ENCODE measurements at places on chromosomes 7 and 10. TPM values are rescaled to one million over a fixed set of nuclear protein-coding genes. Genes with fewer than 3 reads are reported as not detected.
A peak's percentile ranks its signal among the peaks of the same experiment; 100 is the strongest.

DNA sequence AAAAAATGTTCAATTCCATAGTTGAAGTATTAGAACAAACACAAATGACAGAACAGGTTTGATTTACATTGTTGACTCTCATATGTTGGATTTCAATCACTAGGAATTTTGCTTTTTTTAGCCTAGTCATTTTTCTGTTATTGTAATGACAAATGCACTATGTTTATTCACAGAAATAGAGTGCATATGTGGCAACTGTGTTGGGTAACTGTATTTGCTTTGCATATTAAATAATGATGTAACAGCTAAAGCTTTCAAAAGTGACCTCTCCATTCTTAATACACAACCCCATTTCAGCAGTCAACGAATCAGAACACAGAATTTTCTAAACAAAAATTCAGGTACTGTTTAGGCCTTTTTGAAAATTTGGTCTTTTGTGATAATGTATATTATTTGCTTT, 54.0 kb upstream of the SLC26A5 start:
- H3K36me3 ChIP-seq = no peaks in the 10 kb centered on the region
- H3K4me3 ChIP-seq = no peak overlapping the region
- no peak overlapping the region for H3K27ac ChIP-seq
- H3K27me3 ChIP-seq = no peaks in the 10 kb centered on the region
- DNase-seq = no peak

- DNase-seq = peak; percentile 28
- H3K4me1 ChIP-seq = no peaks in the 10 kb centered on the region
- H3K27me3 ChIP-seq = no peaks in the 10 kb centered on the region
These were observed 14.7 kb upstream of the C7orf33 start for GRCh38 chr7:148575640-148576411.

DNA sequence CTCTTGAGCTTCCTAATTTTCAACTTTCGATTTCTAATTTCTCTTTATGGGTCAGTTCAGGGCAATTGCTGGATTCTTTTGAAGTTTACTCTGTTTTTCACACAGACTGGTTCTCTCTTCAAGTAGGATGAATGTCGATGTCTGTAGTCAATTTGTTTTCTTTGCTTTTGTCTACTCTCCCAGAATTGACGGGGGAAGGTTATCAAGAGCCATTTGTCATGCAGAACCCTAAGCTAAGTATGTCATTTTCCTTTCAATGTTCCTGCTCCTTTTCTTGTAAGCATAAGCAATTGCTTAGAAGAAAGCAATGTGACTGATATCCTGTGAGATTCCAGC, 53.7 kb downstream of the SLC39A12 start:
- no peak for DNase-seq
- no peak overlapping the region for H3K27ac ChIP-seq
- H3K4me1 ChIP-seq = peaks cover 5% of the 10 kb centered on the region
- no peaks in the 10 kb centered on the region for H3K27me3 ChIP-seq
- H3K36me3 ChIP-seq = no peaks in the 10 kb centered on the region

- H3K36me3 ChIP-seq = no peaks in the 10 kb centered on the region
- H3K27me3 ChIP-seq = no peaks in the 10 kb centered on the region
- H3K4me3 ChIP-seq = peak overlapping the region; percentile 60
- no peak for DNase-seq
- peak overlapping the region; percentile 60 for H3K27ac ChIP-seq
These were observed 131.2 kb downstream of the RALA start for GRCh38 chr7:39754326-39755120.

DNA sequence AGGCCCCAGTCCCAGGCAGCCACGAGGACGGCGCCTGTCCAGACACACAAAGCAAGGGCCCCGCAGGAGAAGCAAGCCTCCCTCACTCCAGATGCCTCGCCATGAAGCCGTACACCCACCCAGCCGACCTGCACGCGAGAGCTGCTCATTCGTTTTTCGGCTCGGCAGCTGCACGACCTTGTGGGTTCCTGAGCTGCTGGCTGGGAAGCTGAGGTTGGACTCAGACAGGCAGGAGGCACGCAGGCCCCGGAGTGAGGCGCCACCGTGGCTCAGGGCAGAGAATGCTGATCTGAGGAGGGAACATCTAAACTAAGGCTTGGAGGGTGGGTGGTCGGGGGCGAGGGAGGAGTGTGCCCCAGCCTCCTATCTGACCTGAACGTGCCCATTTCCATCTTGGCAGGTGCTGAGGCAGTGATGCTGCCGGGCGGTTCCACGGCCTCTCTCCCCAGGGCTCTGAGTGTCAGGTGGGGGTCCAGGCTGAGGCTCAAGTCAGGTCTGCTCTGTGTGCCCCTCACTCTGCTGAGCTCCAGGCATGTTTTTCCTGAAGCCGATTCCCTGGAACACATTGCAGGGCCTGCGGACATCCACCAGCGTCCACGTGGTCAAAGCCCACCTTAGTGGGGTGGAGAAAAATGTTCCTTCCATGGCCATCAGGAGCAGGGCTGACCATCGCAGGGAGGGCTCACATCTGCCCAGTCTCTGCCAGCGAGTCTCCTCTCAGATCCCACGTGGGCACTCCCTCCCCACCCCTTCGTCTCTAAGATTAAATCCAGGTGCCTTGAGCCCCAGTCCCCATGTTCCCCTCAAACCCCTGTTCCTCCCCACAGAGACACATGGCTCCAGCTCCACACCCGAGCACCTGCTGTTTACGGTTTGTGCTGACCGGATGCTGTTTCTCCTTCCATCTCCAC, 28.1 kb upstream of the FAM20C start:
- H3K27me3 ChIP-seq = no peaks in the 10 kb centered on the region
- no peak overlapping the region for H3K4me3 ChIP-seq
- H3K27ac ChIP-seq = no peak overlapping the region
- no peaks in the 10 kb centered on the region for H3K36me3 ChIP-seq

GRCh38 chr7:83468251-83468739, 180.6 kb downstream of the SEMA3E start:
- no peak overlapping the region for H3K27ac ChIP-seq
- no peak overlapping the region for H3K4me3 ChIP-seq
- no peaks in the 10 kb centered on the region for H3K36me3 ChIP-seq
- peaks cover 8% of the 10 kb centered on the region for H3K4me1 ChIP-seq
- peak; percentile 84 for DNase-seq

- no peaks in the 10 kb centered on the region for H3K27me3 ChIP-seq
- no peaks in the 10 kb centered on the region for H3K36me3 ChIP-seq
- H3K4me3 ChIP-seq = no peak overlapping the region
- H3K4me1 ChIP-seq = no peaks in the 10 kb centered on the region
- no peak overlapping the region for H3K27ac ChIP-seq
These were observed 52.6 kb downstream of the EVX1 start for GRCh38 chr7:27295236-27295635.

- DNase-seq = no peak
- H3K27ac ChIP-seq = no peak overlapping the region
- H3K36me3 ChIP-seq = no peaks in the 10 kb centered on the region
- H3K4me1 ChIP-seq = no peaks in the 10 kb centered on the region
- no peak overlapping the region for H3K4me3 ChIP-seq
These were observed 13.6 kb downstream of the SPOCK2 start for GRCh38 chr10:72074574-72075375.

DNA sequence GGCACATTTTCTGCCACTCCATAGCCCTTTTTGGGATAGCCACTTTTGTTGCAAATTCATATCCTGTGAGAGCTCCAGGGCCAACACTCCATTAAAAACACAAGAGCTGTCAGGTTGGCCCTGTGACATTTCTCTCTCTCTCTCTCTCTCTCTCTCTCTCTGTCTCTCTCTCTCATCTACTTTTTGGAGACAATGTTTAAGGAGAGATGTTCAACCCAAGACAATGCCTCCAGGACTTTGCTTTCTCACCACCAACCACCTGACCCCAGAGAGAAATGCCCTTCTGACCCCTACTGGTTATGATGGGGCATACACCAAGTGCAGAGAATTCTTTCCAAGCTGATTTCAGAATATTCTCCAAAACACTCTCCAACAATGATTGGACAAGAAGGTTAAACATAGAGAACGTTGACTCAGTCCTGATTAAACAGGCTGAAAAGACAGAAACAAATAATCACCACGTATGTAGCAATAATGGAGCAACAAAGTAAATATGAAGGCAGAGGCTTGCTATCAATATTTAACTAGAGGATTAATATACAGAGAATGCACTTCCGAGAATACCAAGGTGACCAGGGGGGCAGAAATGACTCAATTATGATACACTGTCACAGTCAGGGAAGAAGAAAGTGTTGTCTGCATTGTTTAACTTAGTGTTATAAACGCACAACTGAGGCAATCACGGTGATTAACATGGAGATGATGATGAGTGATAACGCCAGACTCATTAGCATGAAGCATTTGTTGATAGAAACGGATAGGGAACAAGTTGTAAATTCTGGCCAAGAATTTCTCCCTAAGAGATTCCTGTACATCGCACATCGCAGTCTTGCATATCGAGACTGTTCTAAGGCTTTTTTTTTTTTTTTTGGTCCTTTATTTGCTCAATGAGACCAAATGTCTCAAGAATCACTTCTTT, 178.5 kb downstream of the NRP1 start:
- H3K4me3 ChIP-seq = no peak overlapping the region
- H3K27ac ChIP-seq = no peak overlapping the region
- H3K36me3 ChIP-seq = no peaks in the 10 kb centered on the region
- DNase-seq = no peak
- H3K27me3 ChIP-seq = no peaks in the 10 kb centered on the region
- peaks cover 15% of the 10 kb centered on the region for H3K4me1 ChIP-seq

DNA sequence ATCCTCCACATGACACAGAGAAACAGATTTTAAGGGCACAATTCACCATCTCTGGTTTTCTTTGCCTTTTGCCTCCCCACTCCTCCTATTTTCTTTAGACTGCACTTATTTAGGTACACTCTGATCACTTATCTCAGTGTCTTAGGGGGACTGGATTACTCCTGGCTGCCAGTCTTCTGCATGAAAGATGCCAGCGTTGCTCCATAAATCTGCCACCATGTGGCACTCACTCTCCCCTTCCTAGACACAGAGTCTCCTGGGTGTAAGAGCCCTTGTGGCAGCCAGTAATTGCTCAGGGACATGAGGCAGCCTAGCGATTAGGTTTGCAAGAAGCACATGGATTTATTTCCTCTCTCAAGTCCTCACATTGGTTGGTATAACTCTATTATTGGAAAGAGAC, 34.5 kb upstream of the RBM20 start:
- no peak overlapping the region for H3K27ac ChIP-seq
- H3K27me3 ChIP-seq = no peaks in the 10 kb centered on the region
- H3K4me3 ChIP-seq = no peak overlapping the region
- H3K4me1 ChIP-seq = no peaks in the 10 kb centered on the region
- no peak for DNase-seq
- H3K36me3 ChIP-seq = peaks cover 3% of the 10 kb centered on the region

- no peak overlapping the region for H3K27ac ChIP-seq
- H3K36me3 ChIP-seq = no peaks in the 10 kb centered on the region
- no peak overlapping the region for H3K4me3 ChIP-seq
- no peaks in the 10 kb centered on the region for H3K27me3 ChIP-seq
These were observed 36.6 kb downstream of the PRKCQ start for GRCh38 chr10:6543431-6544005.

DNA sequence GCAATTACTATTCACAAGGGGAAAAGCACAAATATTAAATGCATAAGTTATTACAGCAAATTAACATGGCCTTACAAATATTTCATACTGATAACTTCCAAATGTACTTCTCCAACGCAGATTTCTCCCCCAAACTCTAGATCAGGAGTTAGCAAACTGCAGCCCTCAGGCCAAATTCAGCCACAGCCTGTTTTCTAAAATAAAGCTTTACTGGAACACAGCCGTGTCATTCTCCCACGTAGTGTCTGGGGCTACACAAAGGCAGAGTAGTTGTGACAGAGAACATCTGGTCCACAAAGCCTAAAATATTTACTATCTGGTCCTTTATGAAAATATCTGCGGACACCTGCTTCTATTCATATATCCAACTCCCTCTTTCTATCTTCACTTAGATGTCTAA, 151.8 kb upstream of the AHR start:
- H3K4me3 ChIP-seq = no peak overlapping the region
- no peaks in the 10 kb centered on the region for H3K36me3 ChIP-seq
- no peak overlapping the region for H3K27ac ChIP-seq
- no peak for DNase-seq

DNA sequence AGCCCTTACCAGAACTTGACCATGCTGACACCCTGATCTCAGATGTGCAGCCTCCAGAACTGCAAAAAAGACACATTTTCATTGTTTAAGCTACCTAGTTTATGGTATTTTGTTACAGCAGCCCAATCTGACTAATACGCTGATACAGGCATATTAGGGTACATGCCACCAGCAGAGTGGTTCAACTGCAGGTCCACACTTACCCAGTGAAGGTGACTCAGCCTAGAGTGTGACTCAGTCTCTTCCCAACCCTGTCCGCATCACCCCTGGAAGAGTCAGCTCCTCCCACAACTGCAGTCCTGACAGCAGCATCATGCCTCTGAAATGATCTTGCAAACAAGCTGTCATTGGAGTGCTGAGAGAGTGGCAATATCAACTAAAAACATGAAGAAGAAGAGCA, 30.8 kb upstream of the GOT1 start:
- H3K4me3 ChIP-seq = no peak overlapping the region
- no peaks in the 10 kb centered on the region for H3K27me3 ChIP-seq
- H3K27ac ChIP-seq = no peak overlapping the region
- no peaks in the 10 kb centered on the region for H3K4me1 ChIP-seq
- DNase-seq = no peak

- H3K4me3 ChIP-seq = no peak overlapping the region
- H3K36me3 ChIP-seq = peaks cover 13% of the 10 kb centered on the region
- no peak overlapping the region for H3K27ac ChIP-seq
- no peaks in the 10 kb centered on the region for H3K27me3 ChIP-seq
- no peaks in the 10 kb centered on the region for H3K4me1 ChIP-seq
These were observed 122.2 kb downstream of the KMT2E start for GRCh38 chr7:105136221-105136620.

DNA sequence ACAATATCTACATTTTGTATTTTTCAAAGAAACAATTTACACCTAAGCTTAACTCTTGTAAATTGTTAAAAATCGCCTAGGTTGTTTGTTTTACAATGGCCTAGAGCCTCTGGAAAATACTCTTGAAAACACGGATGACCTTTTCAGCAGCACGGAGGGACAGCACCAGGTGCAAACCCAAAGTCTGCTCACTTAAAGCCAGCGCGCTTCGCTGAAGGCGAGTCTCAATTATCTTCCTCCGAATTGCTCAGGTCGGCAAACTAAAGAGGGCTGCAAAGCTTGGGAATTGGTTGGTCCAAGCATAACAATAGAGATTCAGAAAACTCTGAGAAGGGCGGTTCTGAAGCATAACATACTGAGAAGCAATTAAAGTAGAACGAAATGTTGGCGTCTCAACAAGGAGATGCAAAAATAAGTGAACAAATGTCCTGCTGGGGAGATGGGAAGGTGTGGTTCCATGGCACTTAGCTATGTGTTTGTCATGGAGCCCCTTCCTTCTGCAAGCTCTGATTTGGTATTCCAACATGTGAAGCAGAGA, 139.9 kb upstream of the PITRM1 start:
- H3K4me1 ChIP-seq = no peaks in the 10 kb centered on the region
- no peaks in the 10 kb centered on the region for H3K27me3 ChIP-seq
- H3K27ac ChIP-seq = no peak overlapping the region
- DNase-seq = no peak

- no peak for DNase-seq
- no peaks in the 10 kb centered on the region for H3K27me3 ChIP-seq
- H3K4me1 ChIP-seq = no peaks in the 10 kb centered on the region
- no peaks in the 10 kb centered on the region for H3K36me3 ChIP-seq
- no peak overlapping the region for H3K27ac ChIP-seq
- H3K4me3 ChIP-seq = no peak overlapping the region
These were observed 229.7 kb downstream of the TSPAN12 start for GRCh38 chr7:120628251-120628650.

Gene MCMBP
- 59.8 TPM for total RNA-seq

Gene WNT8B
- total RNA-seq = not detected

Gene CRPPA
- total RNA-seq = 1.4 TPM

Gene PON3
- not detected for total RNA-seq
